ENCODE measurements at places on chromosomes 5 and 9.

DNA sequence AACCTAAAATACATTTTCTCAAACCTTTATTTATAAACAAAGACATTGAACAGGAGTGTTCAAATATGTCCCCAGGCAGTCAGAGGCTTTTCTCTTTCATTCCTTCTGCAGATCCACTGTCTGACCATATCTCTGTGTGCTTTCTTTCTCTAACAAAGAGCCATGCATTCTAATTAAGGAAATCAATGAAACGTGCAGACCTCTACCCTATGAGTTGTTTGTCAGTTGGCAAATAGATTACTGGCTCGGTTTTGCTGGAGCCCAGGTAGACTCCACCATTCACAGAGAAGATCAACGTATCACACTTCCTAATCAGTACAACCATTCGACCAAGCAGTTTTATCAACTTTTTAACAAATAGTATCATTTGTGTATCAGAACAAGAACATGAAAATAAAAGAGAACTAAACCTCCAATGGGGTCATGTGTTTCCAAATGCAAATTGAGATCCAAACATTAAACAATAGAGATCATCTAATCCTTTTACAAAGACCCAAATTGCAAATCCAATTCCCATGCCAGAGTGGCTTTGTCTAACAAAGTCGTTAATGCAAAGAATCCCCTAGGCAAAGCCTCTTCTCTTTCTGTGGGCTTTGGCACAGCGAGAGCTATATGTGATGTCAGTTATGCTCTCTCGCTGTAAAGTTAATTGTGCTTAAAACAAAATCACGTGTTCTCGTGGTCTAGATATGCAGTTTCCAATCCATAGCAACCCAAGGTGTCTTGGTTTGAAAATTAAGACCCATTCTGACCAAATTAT, 16.8 kb downstream of the KLF4 start:
- H3K4me1 ChIP-seq, result no peaks in the 10 kb centered on the region
- no peak overlapping the region for H3K27ac ChIP-seq
- H3K4me3 ChIP-seq, result no peak overlapping the region
- H3K36me3 ChIP-seq, result no peaks in the 10 kb centered on the region

DNA sequence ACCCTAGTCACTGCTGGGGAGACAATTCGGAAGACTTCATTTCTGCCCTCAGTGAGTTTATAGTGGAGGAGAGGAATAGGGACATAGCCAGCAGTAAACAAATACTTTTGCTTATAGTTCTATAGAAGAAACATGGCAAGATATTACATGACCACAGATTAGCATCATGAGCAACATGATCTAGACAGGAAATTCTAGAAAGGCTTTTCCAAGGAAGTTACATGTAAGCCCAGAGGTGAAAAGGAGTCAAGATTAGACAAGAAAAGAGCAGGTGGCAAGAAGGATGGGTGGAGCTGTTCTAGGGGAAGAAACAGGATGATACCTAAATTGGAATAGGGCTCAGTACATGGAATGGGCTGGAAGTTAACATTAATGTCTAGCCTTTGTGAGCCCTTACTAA, 82.8 kb upstream of the MYO10 start:
- DNase-seq, result no peak
- no peaks in the 10 kb centered on the region for H3K27me3 ChIP-seq
- no peak overlapping the region for H3K4me3 ChIP-seq
- no peaks in the 10 kb centered on the region for H3K4me1 ChIP-seq

GRCh38 chr5:160377651-160378050, 7.2 kb upstream of the C1QTNF2 start:
- H3K27me3 ChIP-seq, result no peaks in the 10 kb centered on the region
- H3K4me3 ChIP-seq, result no peak overlapping the region
- H3K36me3 ChIP-seq, result no peaks in the 10 kb centered on the region
- no peaks in the 10 kb centered on the region for H3K4me1 ChIP-seq
- no peak overlapping the region for H3K27ac ChIP-seq

DNA sequence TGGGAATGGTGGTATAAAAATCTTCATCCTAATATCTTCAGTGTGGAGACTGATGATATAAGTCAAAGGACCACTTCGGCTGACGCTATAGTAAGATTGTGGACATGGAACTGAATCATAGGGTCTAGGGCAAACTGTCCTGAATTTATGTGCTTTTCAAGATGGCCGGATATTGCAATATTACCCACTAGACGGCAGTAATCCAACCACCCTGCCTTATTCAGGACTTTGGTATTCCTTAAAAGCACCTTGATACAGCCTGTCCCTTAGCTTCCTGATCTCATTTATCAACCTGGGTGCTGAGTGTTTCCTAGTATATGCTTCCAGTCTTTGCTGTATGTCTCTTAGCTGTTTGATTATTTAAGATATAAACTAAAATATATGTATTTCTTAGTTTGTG, 71.2 kb upstream of the COX7C start:
- H3K4me3 ChIP-seq, result no peak overlapping the region
- H3K4me1 ChIP-seq, result no peaks in the 10 kb centered on the region
- H3K27me3 ChIP-seq, result no peaks in the 10 kb centered on the region
- DNase-seq, result no peak
- H3K36me3 ChIP-seq, result no peaks in the 10 kb centered on the region
- H3K27ac ChIP-seq, result no peak overlapping the region

DNA sequence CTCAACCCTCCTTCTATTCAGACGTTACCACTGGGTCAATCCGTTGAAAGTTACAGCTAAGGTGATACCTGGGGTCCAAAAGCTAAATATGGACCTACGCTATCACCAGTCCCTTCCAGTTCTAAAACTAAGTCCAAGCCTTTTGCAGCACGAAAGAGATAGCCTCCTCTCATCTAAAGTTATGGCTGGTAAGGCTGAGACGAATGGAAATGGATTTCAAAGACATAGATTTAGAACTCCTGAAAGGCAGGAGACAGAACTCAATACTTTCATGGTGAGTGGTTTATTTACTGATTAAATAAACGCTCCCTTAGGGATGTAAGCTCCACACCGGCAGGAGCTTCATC, 751 bp upstream of the RIC1 start:
- DNase-seq, result no peak
- no peaks in the 10 kb centered on the region for H3K36me3 ChIP-seq
- peak overlapping the region; percentile 91 for H3K27ac ChIP-seq
- no peaks in the 10 kb centered on the region for H3K27me3 ChIP-seq
